SHP77 treated with DMSO at 0.1 percent for 48 hours (cell line): ENCODE measurements at places on chromosomes 2 and 18.

DNA sequence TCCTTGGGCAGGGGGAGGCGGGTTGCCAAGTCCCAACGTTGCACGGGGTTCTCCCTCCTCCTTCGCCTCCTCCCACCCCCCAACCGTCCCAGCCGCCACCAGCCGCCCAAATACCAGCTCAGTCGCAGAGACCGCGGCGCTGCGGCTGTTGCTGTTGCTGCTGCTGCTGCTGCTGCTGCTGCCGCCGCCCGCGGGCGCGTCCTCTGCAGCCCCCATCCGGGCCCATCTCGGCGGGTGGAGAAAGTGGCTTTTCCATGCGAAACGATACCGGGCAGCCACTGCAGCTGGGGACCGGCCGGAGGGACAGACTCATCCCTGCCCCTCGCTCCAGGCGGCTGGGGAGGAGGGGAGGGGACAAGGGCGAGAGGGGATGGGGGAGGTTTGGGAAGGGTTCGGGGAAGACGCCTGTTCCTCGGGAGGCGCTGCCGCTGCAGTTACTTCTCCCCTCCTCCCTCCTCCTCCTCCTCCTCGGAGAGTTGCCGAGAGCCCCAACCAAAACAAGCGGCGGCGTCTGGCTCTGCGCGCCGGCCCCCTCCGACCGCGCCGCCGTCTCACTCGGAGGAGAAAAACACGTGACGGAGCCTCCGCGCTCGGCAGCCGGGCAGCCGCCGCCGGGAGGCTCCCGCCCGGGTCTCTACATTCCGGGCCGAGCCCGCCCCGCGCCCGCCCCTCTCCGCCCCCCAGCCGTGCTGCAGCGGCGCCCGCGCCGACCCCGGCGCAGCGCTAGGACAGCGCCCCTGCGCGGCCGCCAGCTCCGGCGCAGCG, at the start of gene IRS1:
Gene IRS1, minus strand, starts transcription at position 610 of the 765 bp plus-strand sequence. CDS start 1,082 bp downstream, outside the sequence.
- DNase-seq, result no peak

- no peak for DNase-seq
Observed at GRCh38 chr2:66576561-66577320, 141.8 kb downstream of the MEIS1 start.

DNA sequence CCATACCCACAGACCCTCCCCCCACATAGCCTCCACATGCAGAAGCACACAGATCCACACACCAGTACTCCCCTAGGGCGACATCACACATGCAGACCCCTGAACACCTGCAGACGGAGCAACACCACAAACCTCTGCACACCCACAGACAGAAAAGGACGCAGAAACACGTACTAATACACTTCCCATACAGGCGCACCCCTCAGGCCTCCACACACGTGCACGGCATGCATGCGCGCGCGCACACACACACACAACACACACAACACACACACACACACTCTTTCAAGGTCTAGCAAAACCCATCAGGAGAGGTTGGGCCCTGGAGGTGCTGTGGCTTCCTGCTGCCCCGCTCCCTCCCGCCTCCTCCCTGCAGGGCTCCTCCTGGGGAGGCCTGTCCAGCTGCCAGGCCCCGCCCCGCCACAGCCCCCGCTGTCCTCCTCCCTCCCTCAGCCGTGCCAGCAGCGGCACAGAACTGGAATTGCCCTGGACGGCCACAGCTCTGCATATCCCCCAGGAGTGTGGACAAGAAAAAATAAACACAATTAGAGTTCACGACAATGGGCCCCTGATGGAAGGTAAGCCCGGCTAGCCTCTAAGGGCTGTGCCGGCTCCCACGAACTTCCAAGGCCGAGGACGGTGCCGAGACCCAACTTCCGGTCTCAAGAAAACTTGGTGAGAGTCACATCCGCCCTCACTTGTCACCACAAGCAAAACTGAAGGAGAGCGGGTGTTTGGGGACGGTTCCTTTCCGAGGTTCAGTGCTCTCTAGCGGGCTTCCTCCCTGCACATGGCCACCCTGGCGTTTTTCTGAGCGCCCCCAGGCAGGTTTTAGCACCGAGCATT, 6.8 kb downstream of the ZFP36L2 start:
- peak; percentile 77 for DNase-seq

DNA sequence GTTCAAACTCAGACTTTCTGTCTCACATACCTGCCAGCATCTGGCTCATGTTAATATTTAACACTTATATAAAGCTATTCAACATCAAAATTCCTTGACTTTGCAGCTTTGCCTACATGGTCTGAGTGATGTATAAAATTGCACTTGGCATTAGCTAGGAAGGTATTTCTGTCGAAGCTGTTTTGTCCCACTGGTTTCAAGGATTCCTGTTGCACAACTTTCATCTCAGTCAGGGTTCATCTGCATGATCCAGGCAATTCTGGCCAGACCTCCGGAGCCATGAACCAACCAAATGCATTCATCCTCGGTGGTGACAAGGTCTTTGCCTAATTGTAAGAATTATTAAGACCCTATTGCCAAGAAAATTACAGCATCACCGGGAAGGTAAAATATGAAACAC, 185.4 kb downstream of the ZEB2 start:
- no peak for DNase-seq

- DNase-seq, result no peak
Observed at GRCh38 chr2:174778085-174778981, 14.1 kb upstream of the CHRNA1 start.

- DNase-seq, result no peak
Observed at GRCh38 chr18:60445341-60445740, 72.8 kb upstream of the MC4R start.

GRCh38 chr2:25506226-25506625, 164.5 kb upstream of the DNMT3A start:
- DNase-seq, result no peak

GRCh38 chr2:189393440-189394111, 47.7 kb upstream of the WDR75 start:
- no peak for DNase-seq

DNA sequence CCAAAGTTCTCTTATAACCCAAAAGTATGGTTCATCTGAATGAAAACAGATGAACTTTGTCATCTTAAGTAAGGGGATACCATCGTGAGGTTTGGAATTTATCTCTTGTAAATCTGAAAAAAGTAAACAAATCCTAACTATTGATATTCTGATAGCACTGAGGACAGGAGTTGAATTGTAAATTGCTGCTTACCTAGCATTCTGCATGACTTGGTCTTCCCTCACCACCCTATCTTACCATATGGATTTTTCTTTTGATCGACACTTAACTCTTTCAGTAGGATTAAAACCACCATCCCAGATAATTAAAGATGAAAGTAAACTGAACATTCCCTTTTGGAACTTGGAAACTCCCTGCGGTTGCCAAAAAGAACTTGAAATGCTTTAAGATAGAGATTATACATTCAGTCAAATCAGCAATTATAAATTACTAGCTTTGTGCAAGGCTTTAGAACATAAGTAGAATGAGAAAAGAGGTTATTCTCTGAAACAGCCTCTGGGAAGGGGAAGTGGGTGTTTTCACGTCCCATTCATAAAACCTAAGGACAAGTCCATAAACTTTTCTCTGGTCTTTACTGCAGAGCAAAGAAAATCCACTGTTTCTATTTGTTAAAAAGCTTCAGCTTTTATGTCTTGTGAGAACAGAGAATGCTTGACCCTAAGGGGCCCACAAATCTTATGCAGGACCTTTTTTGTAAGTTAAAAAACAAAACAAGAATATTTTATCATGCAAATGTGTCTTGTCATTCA, 49.7 kb upstream of the ZNF397 start:
- DNase-seq, result no peak

DNA sequence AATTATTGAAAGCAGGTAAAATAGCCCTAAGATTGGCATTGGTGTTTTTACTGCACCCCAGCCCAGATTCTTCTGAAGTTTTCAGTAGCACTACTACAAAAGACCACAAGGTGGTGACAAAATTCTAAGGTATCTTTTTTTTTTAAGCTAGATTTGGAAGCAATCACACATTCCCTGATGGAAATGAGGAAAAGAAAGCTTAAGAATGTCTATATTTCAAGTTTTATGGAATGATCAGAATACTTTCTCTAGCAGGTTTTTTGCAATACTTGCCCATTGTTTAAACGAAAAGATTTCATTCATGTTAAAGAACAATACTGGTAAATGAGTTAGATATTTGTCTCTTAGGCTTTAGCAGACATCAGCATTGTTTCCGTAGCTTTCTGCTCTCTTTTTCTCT, 32.1 kb upstream of the ZNF638 start:
- DNase-seq, result no peak

- DNase-seq, result peak; percentile 89
Observed at GRCh38 chr2:207408086-207408794, 121.5 kb upstream of the CREB1 start.

GRCh38 chr2:86065512-86065911, 40.2 kb downstream of the POLR1A start:
- DNase-seq, result no peak

- DNase-seq, result no peak
Observed at GRCh38 chr2:228762565-228762964, 508.5 kb downstream of the PID1 start.

DNA sequence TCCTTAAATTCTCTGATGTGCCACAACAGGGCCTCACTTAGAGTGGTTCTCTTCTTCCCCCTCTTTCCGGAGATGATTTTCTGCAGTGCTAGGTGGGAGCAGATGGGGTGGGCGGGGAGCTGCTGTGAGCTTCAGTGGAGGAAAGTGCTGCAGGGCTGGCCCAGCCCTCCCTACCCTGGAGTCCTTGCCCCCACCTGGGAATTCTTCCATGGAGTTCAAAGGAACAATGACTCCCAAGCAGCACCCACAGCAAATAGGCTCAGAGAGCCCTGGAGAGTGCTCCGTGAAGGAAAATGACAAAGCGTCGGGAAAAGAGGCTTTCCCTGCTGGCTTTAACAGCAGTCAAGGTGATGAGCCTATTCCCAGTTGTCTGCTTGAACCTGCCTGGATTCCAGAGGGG, 28.8 kb downstream of the LOXHD1 start:
- no peak for DNase-seq

DNA sequence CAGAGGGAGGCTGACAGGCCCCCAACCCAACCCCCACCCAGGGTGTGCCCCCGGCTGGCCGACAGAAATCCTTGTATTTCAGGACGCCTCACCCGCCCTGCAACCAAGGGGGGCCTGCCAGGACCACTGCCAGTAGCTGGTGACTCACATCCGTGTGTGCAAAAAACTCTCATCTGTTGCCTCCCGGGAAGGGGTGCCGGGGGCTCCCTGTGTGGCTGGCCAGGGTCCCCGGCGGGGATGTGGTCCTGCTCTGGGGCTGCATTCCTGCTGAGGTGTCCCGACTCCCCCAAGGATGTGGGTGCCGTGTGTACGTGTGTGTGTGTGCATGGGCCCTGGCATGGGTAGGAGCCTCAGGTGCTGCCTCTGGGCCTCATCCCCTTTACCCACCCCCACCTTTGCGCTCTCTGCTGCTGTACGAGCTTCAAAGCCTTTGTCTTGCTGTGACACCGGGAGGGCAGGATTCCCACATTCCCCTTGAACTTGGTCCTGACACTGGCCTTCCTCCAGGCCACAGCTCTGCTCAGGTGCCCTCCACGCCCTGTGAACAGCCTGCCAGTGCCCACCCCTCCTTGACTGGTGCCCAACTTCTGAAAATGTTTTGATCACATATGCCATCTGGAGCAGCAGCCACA, 226.3 kb upstream of the HDAC4 start:
- DNase-seq, result no peak
